Activated T-cell treated with anti-CD3 and anti-CD28 coated beads for 1 hour (primary cell): ENCODE measurements at places on chromosomes 11 and 22.

- DNase-seq, result no peak
Observed at GRCh38 chr11:108914981-108915380, 250.1 kb downstream of the DDX10 start.

DNA sequence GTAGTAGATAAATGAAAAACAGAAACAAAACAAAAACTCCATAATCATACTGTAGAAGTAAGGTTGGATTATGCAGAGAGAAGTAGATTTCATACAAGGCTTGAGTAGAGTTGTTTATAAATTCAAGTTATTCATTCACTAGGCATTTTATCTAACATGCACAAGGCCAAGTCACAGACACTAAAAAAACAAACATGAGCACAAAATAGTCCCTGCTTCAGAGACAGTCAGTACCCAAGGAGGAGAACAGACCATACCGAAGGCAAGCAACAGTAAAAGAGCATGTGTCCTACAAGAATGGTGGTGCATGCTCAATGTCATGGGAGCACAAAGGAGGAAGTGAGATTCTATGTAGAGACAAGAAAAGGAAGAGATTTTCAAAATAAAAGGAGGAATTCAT is 796.5 kb upstream of the LRRC4C start:
- no peak for DNase-seq

GRCh38 chr11:104033134-104033533 is 3.3 kb upstream of the DDI1 start:
- DNase-seq, result no peak

DNA sequence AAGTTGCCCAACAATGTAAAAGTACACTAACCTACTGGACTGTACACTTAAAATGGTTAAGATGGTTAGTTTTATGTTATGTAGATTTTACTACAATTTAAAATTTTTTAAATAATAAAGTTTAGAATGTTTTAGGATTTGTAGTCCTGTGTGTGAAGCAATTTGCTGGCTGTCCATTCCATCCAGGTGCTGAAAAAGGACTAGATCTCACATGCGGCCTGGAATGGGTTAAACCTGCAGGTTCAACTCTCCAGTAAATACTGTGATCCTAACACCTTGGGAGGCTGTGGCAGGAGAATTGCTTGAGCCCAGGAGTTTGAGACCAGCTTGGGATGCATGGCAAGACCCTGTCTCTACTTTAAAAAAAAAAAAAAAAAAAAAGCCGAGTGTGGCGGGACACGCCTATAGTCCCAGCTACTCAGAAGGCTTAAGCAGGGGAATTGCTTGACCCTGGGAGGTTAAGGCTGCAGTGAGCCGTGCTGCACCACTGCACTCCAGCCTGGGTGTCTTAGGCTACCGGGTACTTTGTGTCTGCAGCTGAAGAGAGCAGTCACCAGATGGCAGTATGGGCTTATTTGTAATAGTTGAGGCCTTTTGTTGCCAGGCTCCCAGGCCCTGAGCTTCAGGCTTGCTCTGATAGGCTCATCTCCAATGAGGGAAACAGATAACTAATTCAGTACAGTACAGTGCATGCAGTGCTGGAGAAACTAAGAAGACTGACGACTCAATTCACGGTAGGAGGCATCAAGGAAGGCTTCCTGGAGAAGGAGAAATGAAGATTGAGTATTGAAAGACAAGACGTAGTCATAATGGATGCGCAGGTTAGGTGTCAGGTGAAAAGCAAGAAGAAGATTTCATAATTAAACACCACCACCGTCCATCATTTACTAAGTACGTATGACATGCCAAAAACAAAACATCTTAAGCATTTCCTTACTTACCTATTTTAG is 64.7 kb upstream of the ASPHD2 start:
- peak; percentile 6 for DNase-seq

DNA sequence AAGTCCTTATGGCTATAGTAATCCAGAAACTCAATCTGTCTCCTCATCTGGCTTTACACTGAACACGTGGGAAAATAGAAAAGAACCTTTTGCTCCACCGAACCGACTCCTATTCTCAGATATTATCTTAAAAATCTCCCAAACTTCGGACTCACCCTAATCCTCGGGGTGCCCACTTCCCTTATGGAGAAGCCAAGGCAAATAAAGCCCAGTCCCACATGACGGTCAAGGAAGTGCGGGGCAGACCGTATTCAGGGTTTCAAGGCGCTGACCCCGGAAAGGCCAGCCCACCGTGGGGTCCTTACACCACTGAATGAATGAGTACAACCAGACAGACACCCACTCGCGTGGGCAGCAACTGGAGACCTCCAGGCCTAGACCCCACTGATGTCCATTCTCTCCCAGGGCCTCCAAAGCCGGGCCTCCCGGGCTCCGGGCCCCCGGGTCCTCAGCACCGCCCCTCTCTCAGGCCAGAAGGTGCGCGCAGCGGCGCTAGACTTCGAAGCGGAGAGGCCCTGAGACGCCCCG is 489 bp downstream of the NUP98 start:
- no peak for DNase-seq

DNA sequence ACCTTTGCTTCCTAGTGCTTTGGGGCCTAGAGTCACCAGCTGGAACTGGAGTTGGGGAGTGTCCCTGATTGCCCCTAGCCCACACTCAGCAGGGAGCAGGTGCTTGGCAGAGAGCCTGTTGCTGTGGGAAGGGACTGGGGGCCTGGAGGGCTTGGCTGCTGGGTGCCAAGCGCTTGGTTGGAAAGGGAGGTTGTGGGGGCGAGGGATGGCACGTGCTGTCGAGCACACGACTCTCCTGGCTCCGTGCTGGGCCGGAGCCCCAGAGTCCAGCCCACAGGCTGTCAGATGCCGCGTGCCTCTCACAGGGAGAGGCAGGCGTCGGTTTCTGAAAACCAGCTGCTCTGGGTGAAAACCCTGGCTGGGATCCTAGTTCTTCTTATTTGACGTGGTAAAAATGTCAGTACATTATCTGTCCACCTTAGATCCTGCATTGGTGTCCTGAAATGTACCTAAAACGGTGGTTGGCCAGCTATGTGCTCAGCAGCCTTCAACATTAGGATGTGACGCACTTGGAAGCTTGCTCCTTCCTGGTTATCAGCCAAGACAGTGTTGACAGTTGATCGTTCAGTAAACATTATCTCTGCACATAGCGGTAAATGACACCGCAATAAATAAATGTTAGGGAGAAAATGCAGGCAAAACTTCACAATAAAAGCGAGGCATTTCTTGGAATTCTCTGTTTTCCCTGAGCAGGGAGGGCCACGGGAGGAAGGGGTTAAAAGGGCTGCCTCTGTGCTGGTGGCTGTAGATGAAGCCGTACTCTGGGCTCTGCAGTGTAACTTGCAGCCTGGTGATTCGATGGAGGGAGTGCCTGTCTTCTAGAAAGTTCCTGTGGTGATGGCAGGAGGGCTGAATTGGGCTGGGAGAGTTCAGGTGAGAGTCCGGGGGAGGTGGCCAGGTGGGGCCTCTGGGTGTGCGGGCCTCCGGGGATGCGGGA is 29.2 kb downstream of the GRAMD4 start:
- no peak for DNase-seq

DNA sequence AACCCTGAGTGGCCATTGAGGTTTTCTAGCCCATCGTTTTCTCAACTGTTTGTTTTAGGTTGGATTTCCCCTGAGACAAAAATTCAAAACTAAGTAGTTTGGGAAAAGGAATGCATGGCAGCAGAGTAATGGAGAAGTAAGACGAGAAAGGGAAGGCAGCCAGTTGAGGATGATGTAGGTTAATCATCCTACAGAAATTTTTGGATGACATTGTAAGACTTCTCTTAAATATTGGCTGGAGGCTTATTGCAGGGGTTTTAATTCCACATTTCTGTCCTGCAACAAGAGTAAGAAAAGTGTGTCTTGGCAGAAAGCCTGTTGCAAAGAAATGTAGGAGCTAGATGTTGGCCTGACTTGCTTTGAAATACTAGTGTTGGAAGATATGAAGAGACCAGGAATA is 308.8 kb downstream of the LUZP2 start:
- DNase-seq, result no peak

DNA sequence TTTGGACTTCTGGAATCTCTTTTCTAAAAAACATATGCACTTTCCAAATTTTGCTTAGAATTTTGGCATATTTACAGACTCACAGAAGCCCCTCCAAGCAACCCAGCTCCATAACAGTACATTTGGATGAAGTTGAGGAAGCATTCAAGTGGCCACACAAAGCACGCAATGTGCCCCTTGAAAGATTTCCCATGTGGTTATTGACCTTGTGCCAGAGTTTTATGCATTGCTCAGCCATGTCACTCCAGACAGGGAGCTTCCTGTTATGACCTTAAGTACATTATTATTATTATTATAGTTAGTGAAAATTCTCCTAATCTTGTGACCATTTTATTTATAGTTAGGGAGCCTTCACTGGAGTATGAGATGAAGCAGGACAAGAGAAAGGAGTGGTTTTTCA is 35.0 kb upstream of the BDNF start:
- no peak for DNase-seq

- no peak for DNase-seq
Observed at GRCh38 chr11:1397146-1397861, 7.6 kb downstream of the BRSK2 start.

- DNase-seq, result no peak
Observed at GRCh38 chr11:21630934-21631478, 561.9 kb upstream of the ANO5 start.

- DNase-seq, result no peak
Observed at GRCh38 chr22:38276166-38276565, 3.4 kb upstream of the TMEM184B start.

DNA sequence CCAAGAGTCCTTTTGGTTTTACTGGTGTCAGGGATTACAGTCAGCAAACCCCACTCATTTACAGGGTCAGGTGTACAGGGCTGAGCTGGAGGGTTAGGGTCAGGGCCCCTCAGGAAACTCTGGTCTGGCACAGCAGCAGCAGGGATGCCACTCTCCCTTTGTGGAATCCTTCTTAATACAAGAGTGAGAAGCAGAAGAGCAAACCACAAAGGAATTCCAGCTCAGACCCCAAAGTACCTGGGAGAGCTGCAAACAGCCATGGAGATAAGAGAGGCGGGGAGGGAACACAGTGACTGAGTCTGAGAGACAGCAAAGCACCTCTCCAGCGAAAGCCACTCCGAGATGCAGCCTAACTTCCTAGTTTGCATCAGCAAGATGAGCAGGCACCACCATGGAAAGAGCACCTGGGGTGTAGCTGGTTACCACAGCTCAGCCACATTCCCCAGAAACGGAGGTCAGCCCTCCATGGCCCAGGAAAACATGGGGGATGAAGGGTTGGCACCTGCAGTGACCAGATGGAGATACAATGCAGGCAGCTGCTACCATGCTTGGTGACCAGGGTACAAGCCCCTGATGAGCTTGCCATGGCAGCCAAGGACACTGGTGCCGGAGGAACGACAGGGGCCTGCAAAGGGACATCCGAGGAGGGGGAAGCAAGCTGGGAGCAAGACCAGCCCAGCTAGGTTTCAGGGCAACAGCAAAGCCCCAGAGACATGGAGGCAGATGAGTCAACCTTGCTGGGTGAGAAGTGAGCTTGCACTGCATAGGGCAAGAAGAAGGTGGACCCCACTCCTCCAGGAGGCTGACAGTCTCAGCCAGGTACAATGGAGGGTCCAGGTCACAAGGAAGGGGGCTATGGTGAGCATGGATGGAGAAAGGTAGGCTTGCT is 3.9 kb downstream of the BET1L start:
- DNase-seq, result no peak
